ENCODE measurements at places on chromosomes 7 and 10. TPM values are rescaled to one million over a fixed set of nuclear protein-coding genes. Genes with fewer than 3 reads are reported as not detected.

IFIT1B gene
- not detected for total RNA-seq

EVX1 gene
- not detected for total RNA-seq

H2BK1 gene
- not detected for total RNA-seq

PVRIG gene
- total RNA-seq, result not detected

DNMBP gene
- 12.5 TPM for total RNA-seq

DKK1 gene
- total RNA-seq, result 229 TPM

SLC16A9 gene
- 0.65 TPM for total RNA-seq

TRIM50 gene
- total RNA-seq, result not detected

GJD4 gene
- not detected for total RNA-seq

SEMA3C gene
- 61.6 TPM for total RNA-seq

NRCAM gene
- total RNA-seq, result 67.4 TPM

ITPRID1 gene
- not detected for total RNA-seq

UTF1 gene
- not detected for total RNA-seq

OR2A14 gene
- total RNA-seq, result not detected

TBXAS1 gene
- total RNA-seq, result 8.6 TPM

AQP1 gene
- total RNA-seq, result 7.9 TPM

ZNF32 gene
- 34.3 TPM for total RNA-seq

LIPK gene
- not detected for total RNA-seq

THSD7A gene
- 3.1 TPM for total RNA-seq

HOXA2 gene
- total RNA-seq, result not detected

RPEL1 gene
- total RNA-seq, result under 0.01 TPM

TUBAL3 gene
- total RNA-seq, result not detected

AVPI1 gene
- 5.1 TPM for total RNA-seq
